Stimulated activated CD4-positive, alpha-beta T cell treated with anti-CD3 and anti-CD28 coated beads, Interleukin-4, amount 100 ng/mL, for 1 hour (primary cell): ENCODE measurements at places on chromosomes 6 and 20.

GRCh38 chr6:17972978-17973622 lies 14.3 kb downstream of the KIF13A start:
- DNase-seq: no peak

DNA sequence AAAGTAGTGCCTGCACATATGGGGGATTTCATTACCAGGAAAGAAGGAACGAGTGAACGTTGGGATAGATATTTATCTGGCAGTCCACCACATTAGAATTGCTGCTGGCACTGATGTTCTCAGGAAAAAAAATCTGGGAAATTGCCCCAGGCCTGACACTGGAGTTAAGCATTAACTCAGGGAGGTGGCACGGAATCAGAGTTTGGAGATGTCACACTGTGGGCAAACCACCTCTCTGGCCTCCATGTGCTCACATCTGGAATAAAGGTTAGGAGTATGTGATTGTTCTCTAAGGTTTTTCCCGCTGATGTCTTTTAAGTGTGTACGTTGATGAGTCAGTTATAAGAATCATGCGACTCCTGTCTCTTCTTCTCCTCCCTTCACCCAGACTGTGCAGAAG lies 7.9 kb downstream of the TGM3 start:
- DNase-seq: no peak

GRCh38 chr6:138422861-138423260 lies 18.8 kb downstream of the HEBP2 start:
- DNase-seq: no peak

DNA sequence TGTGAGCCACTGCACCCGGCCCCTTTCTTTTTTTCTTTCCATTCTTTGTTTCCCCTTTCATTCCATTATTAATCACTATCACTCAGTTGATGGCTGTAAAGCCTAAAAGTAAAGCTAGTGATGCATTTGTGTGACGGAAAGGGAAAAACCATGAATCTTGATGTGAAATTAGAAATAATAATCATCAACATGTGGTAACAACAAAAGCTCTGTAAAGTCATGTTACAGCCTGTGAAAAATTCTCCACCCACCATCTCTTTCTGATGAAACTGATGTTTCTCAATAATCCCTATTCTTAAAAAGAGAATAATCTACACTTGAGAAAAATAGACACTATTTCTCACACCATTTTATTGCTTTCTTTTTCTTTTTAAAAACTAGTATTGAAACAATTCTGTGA lies 80.0 kb downstream of the CRYBG1 start:
- no peak for DNase-seq

- no peak for DNase-seq
Observed at GRCh38 chr6:39065561-39065960, 17.0 kb downstream of the GLP1R start.

- no peak for DNase-seq
Observed at GRCh38 chr6:29547573-29547972, 12.0 kb downstream of the UBD start.

- DNase-seq: no peak
Observed at GRCh38 chr20:38283236-38283635, 20.7 kb upstream of the BPI start.

DNA sequence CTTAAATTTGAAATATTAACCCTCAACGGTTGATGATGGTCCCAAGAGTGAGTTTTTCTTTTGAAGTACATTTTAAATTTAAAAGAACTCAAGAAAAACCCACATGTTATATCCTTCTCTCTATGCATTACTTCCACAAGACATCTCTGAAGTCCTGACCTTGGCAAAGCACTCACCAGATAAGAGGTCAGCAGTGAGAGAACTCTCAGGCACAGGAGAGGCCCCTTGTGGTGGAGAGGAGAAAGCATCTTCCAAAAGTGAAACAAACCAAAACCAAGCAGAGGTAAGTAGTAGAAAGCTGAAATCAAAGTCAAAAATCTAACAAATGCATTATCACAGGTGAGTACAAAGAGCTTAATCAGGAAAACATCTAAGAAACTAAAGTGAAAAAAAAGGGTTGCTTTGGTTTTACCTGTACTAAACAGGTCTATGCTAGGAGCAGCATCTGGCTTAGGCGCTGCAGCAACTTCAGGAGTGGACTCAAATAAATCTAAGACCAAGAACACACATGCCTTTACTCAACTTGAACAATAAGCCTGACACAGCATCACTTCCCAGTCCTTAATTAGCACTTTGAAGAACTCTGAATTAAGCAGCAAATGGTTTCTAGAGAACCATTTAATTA lies 80.5 kb downstream of the PRSS35 start:
- DNase-seq: no peak

- DNase-seq: no peak
Observed at GRCh38 chr6:154885214-154885613, 109.9 kb upstream of the TIAM2 start.

DNA sequence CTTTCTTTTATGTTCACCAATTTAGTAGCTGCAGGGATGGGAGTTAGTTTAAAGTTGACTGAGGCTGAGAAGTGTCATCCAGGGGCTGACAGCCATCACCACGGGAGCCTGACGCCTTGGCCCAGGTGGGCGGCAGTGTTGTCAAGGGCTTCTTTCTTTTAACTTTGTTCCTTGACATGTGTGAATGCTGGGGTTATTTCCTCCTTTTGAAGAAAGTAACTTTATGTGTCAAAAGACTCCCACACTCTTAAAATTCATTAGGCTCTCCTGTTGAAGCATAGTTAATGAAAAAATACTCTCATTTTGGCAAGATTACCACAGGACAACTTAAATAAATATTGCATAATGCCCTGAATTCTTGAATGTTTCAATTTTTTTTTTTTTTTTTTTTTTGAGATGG lies 50.0 kb downstream of the SASH1 start:
- DNase-seq: no peak

- DNase-seq: no peak
Observed at GRCh38 chr20:34693414-34693813, 10.7 kb upstream of the TP53INP2 start.

- DNase-seq: no peak
Observed at GRCh38 chr6:18380158-18380836, 6.9 kb upstream of the RNF144B start.

- DNase-seq: no peak
Observed at GRCh38 chr6:36975231-36976006, 10.6 kb downstream of the MTCH1 start.

DNA sequence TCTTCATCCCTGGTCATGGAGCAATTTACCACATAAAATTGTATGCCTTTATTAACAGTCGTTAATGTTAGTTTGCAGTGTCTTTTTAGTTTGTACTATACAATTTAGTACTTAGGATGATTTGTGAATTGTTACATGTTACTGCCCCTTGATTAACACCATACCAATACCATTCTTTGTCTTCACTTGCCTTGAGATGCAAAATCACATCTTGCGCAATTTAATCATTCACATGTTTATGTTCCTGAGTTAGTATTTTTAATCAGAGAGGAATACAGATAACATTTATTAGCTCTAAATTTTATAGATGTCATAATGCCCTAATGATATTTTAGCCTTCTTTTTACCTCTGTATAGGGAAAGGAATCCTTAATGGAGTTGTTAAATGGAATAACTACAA lies 114.1 kb downstream of the SCAF8 start:
- DNase-seq: no peak

DNA sequence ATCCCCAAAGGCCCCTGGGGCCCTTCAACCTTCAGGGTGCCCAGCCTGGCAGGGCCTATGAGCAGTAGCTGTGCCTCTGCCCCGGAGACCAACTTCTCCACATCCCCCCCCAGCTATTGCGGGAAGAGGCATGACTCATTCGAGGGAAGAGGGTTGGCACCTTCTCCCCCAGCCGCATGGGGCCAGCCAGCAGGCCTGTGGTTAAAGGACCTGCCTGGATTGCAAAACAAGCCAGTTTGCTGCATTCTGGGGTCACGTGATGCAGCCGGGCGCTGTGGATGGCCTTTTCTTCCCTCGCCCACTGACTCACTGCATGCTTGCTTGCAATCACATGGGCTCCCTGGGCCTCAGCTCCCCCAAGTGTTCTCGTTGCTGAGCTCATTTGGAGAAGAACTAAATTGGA lies 182.5 kb downstream of the MAFB start:
- no peak for DNase-seq

DNA sequence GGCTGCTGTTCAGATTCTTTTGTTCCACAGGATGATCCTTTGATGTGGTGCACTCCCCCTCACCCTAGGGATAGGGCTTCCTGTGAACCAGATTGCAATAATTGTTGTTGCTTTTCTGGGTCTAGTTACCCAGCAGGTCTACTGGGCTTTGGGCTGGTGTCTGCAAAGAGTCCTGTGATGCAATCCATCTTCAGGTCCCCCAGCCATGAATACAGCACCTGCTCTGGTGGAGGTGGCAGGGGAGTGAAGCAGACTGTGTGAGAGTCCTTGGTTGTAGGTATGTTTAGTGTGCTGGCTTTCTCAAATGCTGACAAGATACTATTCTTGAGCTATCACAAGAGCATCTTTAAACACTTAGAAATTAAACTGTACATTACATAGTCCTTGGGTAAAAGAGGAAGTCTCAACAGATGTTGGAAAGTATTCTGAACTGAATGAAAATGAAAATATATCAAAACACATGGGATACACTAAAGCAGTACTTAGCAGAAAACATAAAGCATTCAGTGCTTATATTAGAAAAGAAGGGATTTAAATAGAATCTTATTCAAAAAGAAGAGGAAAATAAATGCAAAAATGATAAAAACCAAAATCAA lies 49.1 kb upstream of the CCR6 start:
- DNase-seq: no peak

DNA sequence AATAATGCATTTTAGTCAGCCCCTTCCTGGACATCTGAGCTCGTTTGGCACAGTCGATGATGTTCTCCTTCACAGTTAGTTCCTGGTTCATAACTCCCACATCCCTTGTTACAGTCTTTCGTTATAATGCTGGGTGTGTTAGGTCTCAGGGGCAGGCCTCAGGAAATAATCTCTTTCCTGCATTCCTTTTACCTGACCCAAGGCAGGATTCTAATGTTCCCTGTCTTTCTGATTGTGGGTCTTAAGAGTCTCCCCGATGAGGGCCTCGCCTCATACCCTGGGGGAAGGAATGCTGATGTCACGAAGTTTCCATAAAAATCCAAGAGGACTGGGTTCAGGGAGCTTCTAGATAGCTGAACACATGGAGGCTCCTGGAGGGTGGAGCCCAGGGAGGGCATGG lies 104.0 kb upstream of the CARMIL1 start:
- DNase-seq: no peak

DNA sequence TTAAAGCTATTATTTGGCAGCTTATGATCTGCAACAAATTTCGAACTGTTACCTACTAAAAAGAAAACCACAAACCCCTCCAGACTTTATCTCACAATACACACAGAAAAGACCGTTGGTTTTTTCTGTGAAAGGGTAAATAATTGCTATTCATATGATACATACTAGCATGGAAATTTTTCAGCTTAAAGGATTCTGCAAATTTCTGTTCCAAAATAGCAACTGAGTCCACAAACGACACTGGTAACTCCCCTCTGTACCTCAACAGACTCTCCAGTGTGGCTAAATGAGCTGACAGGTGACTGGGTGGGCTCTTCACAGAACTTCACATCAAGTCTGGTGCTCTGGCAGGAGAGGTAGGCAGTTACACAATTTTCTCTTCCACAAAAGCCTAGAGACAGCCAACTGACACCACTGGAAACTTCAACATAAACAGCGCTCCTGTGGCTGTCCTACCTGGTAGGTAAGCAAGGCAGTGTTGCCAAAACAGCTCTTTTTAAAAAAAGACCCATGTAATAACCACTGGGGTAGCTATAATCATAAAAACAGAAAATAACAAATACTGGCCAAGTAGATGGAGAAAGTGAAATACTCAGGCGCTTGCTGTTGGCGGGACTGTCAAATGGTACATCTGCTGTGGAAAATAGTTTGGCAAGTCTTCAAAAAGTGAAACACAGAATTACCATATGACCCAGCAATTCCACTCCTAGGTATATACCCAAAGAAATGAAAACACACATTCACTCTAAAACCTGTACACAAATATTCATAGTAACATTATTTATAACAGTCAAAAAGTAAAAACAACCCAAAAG lies 37.8 kb downstream of the ELOVL5 start:
- DNase-seq: no peak

DNA sequence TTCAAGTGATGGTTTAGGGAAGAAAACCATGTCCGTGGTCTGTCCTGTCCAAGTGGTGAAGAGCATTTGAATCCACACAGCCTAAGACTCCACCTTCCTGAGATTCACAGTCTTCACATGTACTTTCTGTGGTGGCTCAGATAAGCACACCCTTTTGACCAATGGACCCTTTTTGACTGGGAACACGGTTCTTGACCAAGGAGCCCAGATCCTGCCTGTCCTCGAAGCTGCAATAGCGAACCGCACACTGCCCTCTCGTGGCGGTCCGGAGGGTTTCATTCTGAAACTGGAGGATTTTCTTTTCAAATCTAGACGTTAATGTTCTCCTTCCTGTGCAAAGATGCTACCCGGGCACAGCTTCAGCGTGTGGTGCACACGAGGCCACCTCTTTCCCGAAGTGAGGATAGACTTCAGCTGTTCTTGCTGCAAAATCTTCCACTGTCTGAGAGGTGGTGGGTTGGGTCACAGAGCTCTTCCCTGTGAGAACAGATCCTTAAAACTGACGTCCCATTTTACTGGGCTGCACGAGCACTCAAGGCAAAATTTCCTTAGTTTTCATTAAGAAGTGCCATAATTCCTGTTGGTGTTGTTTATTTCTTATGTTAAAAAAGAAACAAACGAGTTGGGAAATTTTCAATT lies 90.5 kb downstream of the SYNJ2 start:
- DNase-seq: peak; percentile 73

DNA sequence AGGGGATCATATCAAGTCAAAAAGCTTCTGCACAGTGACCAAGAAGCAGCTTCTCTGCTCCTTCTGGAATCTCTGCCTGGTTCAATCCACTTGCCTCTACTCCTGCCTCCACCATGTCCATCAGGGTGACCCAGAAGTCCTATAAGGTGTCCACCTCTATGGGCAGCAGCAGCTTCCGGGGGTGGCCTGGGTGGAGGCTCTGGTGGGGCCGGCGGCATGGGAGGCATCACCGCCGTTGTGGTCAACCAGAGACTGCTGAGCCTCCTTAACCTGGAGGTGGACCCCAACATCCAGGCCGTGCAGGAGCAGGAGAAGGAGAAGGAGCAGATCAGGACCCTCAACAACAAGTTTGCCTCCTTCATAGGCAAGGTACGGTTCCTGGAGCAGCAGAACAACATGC lies 159.3 kb downstream of the PRKN start:
- no peak for DNase-seq

GRCh38 chr6:32837651-32838113 lies 857 bp downstream of the TAP2 start:
- DNase-seq: no peak

DNA sequence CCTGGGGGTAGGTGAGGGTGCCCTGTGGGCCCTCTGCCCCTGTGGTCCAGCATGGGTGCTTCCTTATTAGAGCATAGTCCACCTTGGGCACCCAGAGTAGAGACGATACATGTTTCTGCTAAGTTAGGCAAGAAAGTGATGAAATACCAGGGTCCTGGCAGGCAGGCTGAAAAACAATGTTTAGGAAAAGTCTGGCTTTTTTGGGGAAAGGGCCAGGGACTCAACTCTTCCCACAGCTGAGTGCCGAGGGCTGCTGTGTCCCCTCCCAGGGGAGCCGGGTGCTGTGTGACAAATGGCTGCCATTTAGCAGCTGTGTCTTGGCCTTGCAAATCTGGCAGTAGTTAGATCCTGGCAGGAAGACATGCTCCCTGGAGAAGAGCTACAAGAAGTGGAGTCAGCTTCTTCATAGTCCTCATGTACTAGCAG lies 61.5 kb downstream of the RREB1 start:
- no peak for DNase-seq
